ENCODE measurements at places on chromosomes 16 and 17.

DNA sequence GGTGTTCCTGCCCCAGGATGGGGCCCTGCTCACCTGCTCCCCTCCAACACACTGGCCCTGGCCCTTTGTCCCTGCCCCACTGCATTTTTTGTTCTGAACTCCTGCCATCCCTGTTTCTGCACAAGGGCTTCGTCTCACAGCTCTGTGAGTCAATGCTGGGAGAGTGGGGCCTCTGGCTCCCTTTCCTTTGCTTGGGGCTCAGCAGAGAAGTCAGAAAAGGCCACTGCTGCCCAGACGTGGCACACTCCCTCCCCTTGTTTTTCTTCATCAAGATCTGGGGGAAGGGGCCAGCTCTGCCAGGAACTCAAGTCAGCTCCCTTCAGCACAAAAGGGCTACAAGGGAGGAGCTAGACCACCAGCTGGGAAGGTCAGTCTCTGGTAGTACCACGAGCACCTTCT, 8.9 kb downstream of the PROCA1 start:
- no peak for DNase-seq

- DNase-seq: no peak
Observed at GRCh38 chr16:85235991-85236817, 123.9 kb upstream of the CIBAR2 start.

DNA sequence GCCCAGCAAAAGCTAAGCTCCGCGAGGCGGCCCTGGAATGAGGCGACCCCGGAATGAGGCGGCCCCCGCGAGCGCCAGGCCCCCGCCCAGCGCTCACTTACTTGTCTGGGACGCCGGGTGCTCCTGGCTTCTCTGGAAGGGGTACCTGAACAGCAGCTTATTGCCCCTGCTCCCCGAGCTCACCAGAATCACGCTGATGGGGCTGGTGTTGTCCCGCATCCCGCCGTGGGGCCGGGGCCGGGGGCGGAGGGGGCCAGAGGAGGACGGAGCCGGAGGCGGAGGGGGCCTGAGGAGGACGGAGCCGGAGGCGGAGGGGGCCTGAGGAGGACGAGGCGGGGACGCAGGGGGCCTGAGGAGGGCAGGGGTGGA, 440 bp downstream of the NPRL3 start:
- DNase-seq: no peak

DNA sequence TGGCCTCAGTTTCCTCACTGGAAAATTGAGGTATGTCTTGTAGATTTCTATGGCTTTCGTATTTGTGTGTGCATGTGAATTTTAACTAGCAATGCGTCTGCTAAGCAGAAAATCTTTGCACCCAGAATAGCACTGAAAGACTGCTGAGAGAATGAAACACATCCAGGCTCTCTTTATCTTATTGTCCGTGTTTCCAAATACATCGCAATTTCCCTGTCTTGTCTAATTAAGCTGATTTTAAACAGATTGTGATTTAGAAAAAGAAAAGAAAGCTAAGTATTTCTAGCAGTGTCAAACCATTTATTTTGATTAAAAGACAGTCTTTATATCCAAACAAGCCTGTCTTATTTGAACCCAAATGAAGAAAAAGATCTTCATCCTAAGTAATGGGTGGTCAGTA, 168.6 kb downstream of the PMP22 start:
- no peak for DNase-seq

DNA sequence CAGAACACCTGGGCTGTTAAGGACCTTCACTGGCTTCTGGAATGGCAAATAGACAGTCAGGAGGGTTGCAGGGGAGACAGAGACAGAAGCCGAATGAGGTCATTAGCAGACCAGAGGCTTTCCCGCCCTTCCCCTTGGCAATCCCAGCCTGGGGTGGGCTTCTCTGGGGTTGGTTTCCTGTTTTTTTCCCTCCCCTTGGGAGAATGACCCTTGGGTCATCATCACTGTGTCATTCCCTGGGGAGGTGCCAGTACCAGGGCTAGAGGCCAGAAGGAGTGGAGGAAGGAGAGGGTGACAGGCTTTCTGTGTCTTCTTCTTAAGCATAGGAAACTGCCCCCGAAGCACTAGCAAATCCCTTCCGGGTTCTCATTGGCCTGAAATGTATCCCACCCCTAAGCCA, 42.9 kb upstream of the IL21R start:
- no peak for DNase-seq

- DNase-seq: no peak
Observed at GRCh38 chr17:80876950-80877728, 114.5 kb upstream of the CHMP6 start.

DNA sequence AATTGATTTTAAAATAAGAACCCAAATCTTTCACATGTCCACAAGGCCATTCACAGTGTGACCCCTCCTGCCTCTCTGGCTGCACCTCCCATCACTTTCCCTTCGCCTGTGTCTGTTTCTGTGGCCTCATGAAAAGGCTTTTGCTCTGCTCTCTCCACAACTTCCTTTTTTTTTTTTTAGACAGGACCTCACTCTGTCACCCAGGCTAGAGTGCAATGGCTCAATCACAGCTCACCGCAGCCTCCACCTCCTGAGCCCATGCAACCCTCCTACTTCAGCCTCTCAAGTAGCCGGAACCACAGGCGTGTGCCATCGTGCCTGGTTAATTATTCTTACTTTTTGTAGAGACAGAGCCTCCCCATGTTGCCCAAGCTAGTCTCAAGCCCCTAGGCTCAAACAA, 197.1 kb downstream of the ABCC12 start:
- DNase-seq: no peak

DNA sequence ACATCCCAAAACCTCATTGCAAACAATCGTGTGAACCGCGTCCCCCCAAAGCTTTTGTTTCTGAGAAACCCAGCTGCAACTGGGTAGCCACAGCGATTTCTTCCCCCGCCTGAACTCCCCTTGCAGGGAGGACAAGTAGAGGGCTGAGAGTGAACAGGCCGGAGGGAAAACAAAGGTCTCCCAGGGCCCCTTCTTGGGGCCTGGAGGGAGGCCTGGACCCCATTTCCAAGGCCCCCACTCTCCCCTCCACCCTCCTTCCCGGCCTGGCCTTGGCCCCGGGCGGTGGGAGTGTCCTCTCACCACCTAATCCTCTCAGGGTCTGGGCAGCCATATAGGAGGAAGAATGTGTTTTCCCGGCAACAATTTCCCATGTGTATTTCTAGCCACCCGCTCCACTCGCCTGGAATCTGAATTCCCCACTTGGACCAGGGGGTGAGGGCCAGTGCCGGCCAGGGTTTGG, 2.6 kb downstream of the GLIS2 start:
- DNase-seq: no peak

DNA sequence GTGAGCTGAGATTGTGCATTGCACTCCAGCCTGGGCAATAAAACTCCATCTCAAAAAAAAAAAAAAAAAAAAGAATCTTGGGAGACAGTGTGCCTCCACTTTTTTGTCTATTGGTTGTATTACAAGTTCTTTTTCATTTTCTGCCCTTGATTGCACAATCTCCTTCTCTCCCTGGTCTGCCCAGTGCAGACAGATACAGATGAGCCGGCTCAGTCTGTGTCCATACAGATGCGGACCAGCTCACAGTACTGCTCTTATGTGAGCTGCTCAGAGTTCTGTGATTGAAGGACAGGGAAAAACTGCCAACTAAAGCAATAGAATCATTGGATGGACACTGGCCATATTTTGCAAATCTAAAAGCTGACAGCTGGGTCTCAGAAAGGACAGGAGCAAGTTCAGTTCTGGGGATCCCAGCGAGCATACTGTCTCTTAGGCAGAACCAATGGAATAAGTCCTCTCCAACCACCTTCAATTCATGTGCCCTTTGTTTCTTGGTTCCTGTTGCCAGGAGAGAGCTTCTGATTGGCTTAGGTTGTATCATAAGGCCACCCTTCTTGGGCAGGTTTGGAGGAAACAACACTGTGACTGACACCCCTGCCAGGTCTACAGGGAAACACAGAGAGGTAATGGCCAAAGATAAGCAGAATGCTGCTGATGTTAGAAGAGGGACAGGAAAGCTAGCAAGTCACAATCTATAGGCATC, 495.6 kb upstream of the HSBP1 start:
- DNase-seq: no peak

GRCh38 chr17:71402661-71403141, 718.1 kb upstream of the SOX9 start:
- DNase-seq: no peak

DNA sequence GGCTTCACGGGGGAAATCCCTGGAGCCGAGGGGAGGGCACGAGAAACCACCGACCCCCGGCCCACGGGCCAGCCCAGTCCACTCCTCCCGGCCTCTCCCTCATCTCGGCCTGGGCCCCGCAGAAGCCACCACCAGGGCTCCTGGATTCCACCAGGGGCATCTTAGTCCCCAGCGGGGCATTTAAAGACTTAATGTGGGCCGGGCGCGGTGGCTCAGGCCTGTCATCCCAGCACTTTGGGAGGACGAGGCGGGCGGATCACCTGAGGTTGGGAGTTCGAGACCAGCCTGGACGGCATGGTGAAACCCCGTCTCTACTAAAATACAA, 24.1 kb upstream of the ABR start:
- DNase-seq: no peak

GRCh38 chr17:38444151-38444550, 15.9 kb downstream of the ARHGAP23 start:
- DNase-seq: peak; percentile 76

- DNase-seq: no peak
Observed at GRCh38 chr16:59164461-59164860, 430.3 kb upstream of the GOT2 start.
